Stomach (tissue), 19 donors: ENCODE measurements at places on chromosomes 4 and X. TPM values are rescaled to one million over a fixed set of nuclear protein-coding genes. Genes with fewer than 3 reads are reported as not detected.

DNA sequence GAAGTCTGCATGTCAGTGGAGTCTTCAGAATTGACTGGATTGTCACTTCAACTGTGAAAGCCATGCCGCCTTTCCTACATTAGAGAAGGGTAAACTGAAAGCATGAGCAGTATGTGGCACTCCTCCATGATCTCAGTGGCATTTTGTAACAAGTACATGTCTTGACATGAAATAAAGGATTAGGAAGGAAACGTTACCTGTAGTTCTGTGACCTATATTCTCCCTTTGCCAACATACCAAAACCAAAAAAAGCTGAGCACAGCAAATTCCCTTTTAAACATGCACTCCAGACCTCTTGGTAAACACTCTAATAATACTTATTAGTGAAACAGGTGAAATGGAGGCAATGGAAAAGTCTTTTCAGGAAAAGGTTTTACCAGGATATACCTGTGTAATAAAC, 344.2 kb downstream of the GRIA2 start:
- no peaks in the 10 kb centered on the region for H3K36me3 ChIP-seq
- no peaks in the 10 kb centered on the region for H3K27me3 ChIP-seq
- no peak for DNase-seq
- no peak overlapping the region for H3K4me3 ChIP-seq
- no peaks in the 10 kb centered on the region for H3K4me1 ChIP-seq

TEX28 gene
- not detected for total RNA-seq

RAI2 gene
- total RNA-seq: 2.2 TPM

ARX gene
- total RNA-seq: 0.29 TPM

GLOD5 gene
- total RNA-seq: not detected

ANK2 gene
- 51.7 TPM for total RNA-seq

PPP3CA gene
- total RNA-seq: 25.2 TPM

GRCh38 chrX:13219991-13220764, 99.7 kb downstream of the ATXN3L start:
- H3K4me1 ChIP-seq: no peaks in the 10 kb centered on the region
- DNase-seq: no peak
- no peaks in the 10 kb centered on the region for H3K36me3 ChIP-seq

AWAT2 gene
- total RNA-seq: not detected

DNA sequence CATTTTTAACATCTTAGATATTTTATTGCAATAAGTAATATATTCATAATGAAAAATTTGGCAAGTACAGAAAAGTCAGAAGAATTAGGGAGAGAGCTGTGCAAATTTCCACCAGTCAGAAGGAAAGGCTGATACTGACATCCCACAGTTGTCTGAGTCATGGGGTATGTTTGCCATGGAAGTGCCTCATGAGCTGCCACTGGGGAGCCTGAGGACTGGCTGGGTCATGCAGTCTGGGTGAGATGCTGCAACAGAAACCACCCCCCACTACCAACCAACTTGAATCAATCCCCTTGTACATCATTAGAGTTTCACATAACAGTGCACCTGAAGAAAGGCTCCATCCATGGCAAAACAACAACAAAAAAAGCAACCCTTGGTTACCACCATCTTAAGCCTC, 45.2 kb upstream of the ENPP6 start:
- no peak overlapping the region for H3K27ac ChIP-seq
- no peak overlapping the region for H3K4me3 ChIP-seq
- no peaks in the 10 kb centered on the region for H3K27me3 ChIP-seq
- no peak for DNase-seq
- H3K36me3 ChIP-seq: no peaks in the 10 kb centered on the region

VEGFC gene
- not detected for total RNA-seq

DNA sequence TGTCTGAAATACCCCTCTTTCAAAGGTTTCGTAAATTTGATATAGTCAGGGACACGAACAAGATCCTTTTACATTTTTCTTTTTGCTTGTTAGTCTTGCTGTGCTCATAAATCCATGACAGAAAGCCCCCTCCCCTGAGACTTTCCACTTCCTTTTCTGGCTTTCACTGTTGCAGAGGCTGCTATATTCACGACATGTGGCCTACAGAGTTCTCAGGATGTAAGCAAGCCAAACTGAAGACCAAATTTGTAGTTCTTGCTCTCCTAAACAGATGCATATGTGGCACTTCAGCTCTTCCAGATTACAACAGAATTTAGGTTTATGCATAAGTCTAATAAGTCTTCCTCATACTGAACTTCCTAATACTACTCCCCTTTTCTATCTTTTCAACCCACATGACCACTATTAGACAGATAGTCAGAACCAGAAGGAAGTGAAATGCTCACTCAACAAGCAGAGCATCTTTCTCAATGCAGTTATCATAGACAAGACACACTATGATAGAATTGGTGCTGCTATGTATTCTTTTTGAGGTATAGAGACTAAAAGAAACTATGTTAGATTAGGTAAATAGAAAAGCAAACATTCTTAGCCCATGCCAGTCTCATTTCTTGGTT, 15.0 kb downstream of the BTK start:
- DNase-seq: no peak
- H3K36me3 ChIP-seq: no peaks in the 10 kb centered on the region
- H3K27me3 ChIP-seq: peaks cover 5% of the 10 kb centered on the region
- H3K4me1 ChIP-seq: no peaks in the 10 kb centered on the region

DNA sequence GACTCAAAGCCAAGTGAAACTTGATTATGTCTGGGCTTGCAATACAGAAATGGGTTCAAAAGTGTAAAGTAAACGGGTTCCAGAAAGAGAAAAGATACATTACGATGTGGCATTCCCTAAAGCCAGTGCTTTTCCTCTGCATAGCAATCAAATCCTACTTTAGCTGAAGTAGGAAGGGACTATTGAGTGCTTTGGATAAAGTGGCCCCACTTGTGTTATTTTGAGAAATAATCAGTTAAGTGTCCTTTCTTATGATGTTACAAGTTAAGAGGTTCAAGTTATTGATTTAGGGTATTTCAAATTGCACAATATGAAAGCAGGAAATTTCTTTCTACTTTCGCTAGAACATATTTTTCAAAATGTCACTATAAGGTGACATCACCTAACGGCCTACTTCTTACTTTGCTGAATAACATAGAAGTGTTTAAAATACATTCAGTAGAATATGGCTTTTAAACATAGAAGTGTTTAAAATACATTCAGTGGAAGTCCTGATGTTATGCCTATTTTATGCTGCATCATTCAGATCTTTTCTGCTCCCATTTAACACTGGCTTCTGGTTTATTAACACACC, 235.2 kb downstream of the DTHD1 start:
- no peaks in the 10 kb centered on the region for H3K36me3 ChIP-seq
- DNase-seq: no peak
- H3K27ac ChIP-seq: no peak overlapping the region
- H3K4me3 ChIP-seq: no peak overlapping the region
- H3K27me3 ChIP-seq: no peaks in the 10 kb centered on the region

FAM9C gene
- total RNA-seq: not detected

GRCh38 chr4:189828081-189828697, 112.5 kb upstream of the FRG1 start:
- H3K4me3 ChIP-seq: no peak overlapping the region
- no peaks in the 10 kb centered on the region for H3K27me3 ChIP-seq

DNA sequence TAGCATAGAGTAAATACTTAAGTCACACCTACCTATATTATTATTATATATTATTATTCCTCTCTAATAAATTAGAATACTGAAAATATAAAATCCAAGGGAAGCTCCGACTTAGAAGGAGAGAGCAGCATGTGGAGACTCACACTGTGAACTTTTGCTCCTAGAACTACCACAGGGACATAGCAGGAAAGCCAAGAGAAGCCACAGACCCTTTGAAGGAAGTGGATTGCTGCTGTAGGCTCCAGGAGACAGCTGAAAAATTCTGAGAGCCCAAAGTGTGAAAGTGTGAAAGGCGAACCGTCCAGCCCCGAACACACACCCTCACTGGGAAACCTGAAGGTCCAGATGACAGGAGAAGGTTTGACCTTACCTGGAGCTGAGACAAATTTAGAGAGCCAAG, 177.0 kb downstream of the FAM13A start:
- no peaks in the 10 kb centered on the region for H3K27me3 ChIP-seq
- no peaks in the 10 kb centered on the region for H3K36me3 ChIP-seq
- no peaks in the 10 kb centered on the region for H3K4me1 ChIP-seq
- H3K27ac ChIP-seq: no peak overlapping the region
- no peak overlapping the region for H3K4me3 ChIP-seq

- H3K4me3 ChIP-seq: no peak overlapping the region
- no peaks in the 10 kb centered on the region for H3K27me3 ChIP-seq
- no peaks in the 10 kb centered on the region for H3K36me3 ChIP-seq
- peaks cover 3% of the 10 kb centered on the region for H3K4me1 ChIP-seq
- H3K27ac ChIP-seq: no peak overlapping the region
Measured at GRCh38 chr4:114267976-114268375, 288.5 kb upstream of the ARSJ start.

ADGRG2 gene
- 0.29 TPM for total RNA-seq

TMEM150C gene
- total RNA-seq: 2.9 TPM

DNA sequence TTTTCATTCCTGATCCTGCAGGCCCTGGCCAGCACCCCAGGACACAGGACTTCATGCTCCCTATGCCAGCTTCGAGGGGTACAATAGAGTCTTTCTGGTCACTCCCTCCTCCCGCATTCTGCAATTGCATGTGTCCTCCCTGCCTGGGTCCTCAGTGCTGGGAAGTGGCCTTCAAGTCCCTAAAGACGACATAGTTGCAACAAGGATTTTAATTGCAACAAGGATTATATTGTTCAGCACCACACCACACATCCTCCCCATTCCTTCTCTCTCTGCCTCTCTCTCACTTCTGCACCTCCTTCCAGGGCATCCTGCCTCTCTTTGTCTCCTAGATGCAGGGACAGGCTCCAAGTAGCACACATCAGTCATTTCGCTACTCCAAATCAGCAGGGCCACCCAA, 25.5 kb downstream of the SCD5 start:
- H3K27me3 ChIP-seq: no peaks in the 10 kb centered on the region
- no peak overlapping the region for H3K27ac ChIP-seq
- no peaks in the 10 kb centered on the region for H3K36me3 ChIP-seq
- no peaks in the 10 kb centered on the region for H3K4me1 ChIP-seq
- H3K4me3 ChIP-seq: no peak overlapping the region

DNA sequence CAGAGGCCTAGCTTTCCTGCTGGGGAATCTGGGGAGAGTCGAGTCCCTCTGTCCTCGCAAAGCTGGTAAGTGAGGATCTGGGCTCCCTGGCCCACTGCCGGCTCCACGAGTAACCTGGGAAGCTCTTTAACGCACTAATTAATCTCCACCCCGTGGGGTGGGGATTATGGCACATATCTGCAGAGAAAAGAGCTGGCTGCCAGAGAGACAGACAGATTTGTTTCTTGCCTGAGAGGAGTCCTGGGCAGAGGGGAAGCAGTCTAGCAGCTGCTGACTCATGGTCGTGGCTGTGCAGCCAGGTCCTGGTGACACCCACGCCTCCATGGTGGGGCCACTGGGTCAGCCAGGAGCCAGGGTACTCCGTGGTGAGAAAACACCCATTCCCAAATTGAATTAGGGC, 14.0 kb downstream of the SORCS2 start:
- no peaks in the 10 kb centered on the region for H3K27me3 ChIP-seq
- peaks cover 27% of the 10 kb centered on the region for H3K4me1 ChIP-seq
- DNase-seq: no peak
- peak overlapping the region; percentile 82 for H3K27ac ChIP-seq

- H3K4me1 ChIP-seq: no peaks in the 10 kb centered on the region
- H3K4me3 ChIP-seq: no peak overlapping the region
- no peak overlapping the region for H3K27ac ChIP-seq
Measured at GRCh38 chr4:23135792-23136645, 443.3 kb downstream of the GBA3 start.

GLRA3 gene
- total RNA-seq: not detected

GRCh38 chrX:53047228-53047627, 1.4 kb upstream of the GPR173 start:
- H3K27me3 ChIP-seq: no peaks in the 10 kb centered on the region
- no peaks in the 10 kb centered on the region for H3K36me3 ChIP-seq
- no peak for DNase-seq

DNA sequence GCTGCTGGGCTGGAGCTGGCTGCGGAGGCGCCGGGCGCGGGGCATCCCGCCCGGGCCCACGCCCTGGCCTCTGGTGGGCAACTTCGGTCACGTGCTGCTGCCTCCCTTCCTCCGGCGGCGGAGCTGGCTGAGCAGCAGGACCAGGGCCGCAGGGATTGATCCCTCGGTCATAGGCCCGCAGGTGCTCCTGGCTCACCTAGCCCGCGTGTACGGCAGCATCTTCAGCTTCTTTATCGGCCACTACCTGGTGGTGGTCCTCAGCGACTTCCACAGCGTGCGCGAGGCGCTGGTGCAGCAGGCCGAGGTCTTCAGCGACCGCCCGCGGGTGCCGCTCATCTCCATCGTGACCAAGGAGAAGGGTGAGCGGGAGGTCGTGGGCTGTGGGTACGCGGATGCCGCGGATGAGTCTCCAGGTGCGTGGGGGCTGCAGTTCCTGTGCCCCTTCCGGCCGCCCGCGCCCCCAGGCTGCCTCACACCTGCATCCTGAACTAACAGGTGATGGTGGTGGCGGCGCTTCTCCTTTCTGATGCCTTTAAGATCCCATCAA, 499 bp downstream of the CYP2U1 start:
- H3K36me3 ChIP-seq: no peaks in the 10 kb centered on the region
- H3K27me3 ChIP-seq: no peaks in the 10 kb centered on the region
- peak overlapping the region; percentile 86 for H3K27ac ChIP-seq
- no peak for DNase-seq
- H3K4me1 ChIP-seq: peaks cover 22% of the 10 kb centered on the region
- peak overlapping the region; percentile 74 for H3K4me3 ChIP-seq

GRCh38 chr4:184960505-184960971, 57.8 kb upstream of the HELT start:
- no peak for DNase-seq
- H3K36me3 ChIP-seq: no peaks in the 10 kb centered on the region
- H3K27me3 ChIP-seq: no peaks in the 10 kb centered on the region
- no peak overlapping the region for H3K4me3 ChIP-seq
- H3K27ac ChIP-seq: no peak overlapping the region

DNA sequence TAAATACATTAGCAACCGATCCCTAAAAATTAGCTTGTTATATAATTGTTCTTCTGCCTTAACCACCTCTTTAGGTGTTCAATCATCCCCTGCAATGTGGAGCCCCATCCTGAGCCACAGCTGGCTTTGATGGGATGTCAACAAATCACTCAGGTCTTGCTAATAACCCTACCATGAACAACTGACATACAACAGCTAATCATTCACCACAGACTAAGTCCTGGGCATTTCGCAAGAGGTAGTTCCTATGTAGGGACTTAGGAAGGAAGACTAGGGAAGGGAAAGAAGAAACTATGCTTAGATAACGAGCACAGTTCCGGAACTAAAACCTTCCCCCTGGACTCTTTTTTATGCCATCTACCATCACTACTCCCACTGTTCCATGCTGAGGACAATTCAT, 63.6 kb upstream of the PTCHD1 start:
- no peaks in the 10 kb centered on the region for H3K36me3 ChIP-seq
- no peaks in the 10 kb centered on the region for H3K4me1 ChIP-seq
- H3K4me3 ChIP-seq: no peak overlapping the region
- no peak overlapping the region for H3K27ac ChIP-seq

ADRA2C gene
- 1.5 TPM for total RNA-seq

MANBA gene
- total RNA-seq: 21.0 TPM

GRCh38 chr4:31784558-31784957, 1064.4 kb downstream of the PCDH7 start:
- H3K27me3 ChIP-seq: no peaks in the 10 kb centered on the region
- no peak overlapping the region for H3K27ac ChIP-seq
- DNase-seq: no peak
- H3K4me1 ChIP-seq: no peaks in the 10 kb centered on the region
- H3K36me3 ChIP-seq: no peaks in the 10 kb centered on the region
- no peak overlapping the region for H3K4me3 ChIP-seq
